Lung (tissue), 17 donors: ENCODE measurements at places on chromosomes 4 and X. TPM values are rescaled to one million over a fixed set of nuclear protein-coding genes. Genes with fewer than 3 reads are reported as not detected.

GRCh38 chr4:140243278-140243753, 89.3 kb upstream of the MAML3 start:
- DNase-seq: peak; percentile 23

Gene FRMPD3
- polyA plus RNA-seq: 0.20 TPM

DNA sequence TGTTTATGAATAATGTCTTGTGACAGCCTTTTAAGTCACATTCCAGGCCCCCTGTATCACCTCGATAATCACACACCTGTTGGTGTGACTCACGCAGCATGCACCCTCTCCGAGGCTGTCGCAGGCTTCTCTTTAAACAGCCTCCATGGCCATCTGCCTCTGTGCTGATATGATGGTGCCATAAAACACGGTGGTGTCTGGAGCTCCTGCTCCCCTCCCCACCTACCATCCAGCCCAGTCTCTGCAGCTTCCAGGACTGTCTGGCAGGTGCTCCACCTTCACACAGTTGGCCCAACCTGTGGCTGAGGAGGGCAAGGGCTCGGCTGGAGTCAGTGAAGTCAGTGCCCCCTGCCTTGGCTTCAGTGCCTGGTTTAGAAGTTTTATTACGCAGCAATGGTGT, 173.8 kb upstream of the RPL34 start:
- no peak for DNase-seq

Gene FGB
- 0.39 TPM for polyA plus RNA-seq
